Activated T-helper 1 cell treated with anti-CD3 and anti-CD28 coated beads, Interleukin-12 subunit alpha, Interleukin-12 subunit beta, Interleukin-2, Interleukin-4 antibody, amounts not matched to agents 30 ng/mL and 10 ng/mL and 1 ng/mL, durations not matched to agents 14 hours and 24 hours and 36 hours (primary cell): ENCODE measurements at places on chromosomes 7 and 10.
A peak's percentile ranks its signal among the peaks of the same experiment; 100 is the strongest.

GRCh38 chr10:17742918-17743317, 9.1 kb upstream of the TMEM236 start:
- DNase-seq, result peak; percentile 37

- no peak for DNase-seq
Observed at GRCh38 chr10:130230611-130231010, 94.4 kb downstream of the GLRX3 start.

- no peak for DNase-seq
Observed at GRCh38 chr7:138738114-138738513, 37.0 kb upstream of the SVOPL start.

- no peak for DNase-seq
Observed at GRCh38 chr10:43778571-43778970, 129.9 kb upstream of the ZNF32 start.

DNA sequence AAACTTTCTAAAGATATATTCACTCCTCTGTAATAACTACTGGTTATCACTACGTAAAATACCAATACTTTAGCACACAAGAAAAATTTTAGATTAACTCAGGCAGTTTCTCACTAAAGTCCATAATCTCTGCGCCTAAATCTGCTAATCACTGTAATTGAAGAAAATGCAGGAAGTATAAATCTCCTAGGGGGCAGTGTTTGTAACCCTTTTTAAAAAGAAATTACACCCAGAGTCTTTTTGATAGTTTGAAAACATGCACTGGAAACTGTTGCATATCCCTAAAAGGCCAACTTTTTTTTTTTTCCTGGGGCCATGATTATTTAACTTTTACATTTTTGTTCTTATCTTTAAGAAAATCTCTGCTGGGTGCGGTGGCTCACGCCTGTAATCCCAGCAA, 209.6 kb downstream of the KIAA1217 start:
- no peak for DNase-seq

- no peak for DNase-seq
Observed at GRCh38 chr7:138245682-138246081, 169.4 kb downstream of the AKR1D1 start.

DNA sequence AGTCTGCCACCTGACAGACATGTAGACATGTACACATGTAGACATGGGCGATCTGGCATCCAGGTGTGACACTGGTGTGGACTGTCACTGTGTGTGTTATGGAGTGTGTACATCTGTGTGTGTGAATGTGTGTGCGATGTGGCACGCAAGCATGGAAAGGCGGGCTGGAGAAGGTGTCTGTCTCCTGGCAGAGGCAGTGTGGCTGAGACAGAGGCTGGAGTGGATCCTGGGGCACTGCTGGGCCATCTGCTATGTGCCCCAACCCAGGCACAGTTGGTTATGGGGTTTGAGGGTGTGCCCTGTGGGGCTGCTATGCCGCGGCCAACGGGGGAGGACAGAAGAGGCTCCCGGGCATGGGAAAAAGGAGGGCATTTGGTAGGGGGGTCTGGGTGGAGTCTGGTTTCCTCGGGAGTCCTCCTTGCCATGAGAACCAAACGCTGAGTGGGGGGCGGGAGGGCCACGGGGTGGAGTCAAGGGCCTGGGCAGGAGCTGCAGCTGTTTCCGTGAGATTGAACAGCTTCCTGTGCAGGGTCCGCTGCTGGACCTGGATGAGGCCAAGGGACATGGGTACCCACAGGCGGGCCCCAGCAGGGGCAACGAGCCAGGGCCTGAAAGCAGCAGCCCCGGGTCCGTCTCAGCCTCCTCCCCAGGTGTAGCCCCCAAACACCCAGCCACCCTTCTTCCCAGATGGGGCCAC, 1.3 kb downstream of the ELN start:
- no peak for DNase-seq

GRCh38 chr10:20596911-20597310, 300.2 kb downstream of the NEBL start:
- DNase-seq, result no peak

- no peak for DNase-seq
Observed at GRCh38 chr10:4708123-4708759, 117.8 kb upstream of the AKR1E2 start.

DNA sequence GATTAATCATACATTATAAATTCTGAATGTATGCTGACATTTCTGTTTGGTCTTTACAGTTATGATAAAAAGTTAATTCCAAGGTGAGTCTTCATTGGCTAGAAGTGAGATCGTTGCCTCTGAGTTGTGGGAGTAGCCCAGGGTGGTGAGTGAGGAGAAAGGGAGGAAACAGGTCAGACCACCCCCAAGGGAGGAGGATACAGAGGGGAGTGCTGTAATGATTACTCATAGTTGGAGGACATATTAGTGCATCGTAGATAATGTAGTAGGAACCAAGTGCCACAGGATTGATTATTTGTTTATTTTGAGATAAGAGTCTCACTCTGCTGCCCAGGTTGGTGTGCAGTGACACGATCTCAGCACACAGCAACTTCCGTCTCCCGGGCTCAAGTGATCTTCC, 672.2 kb downstream of the INHBA start:
- DNase-seq, result no peak

DNA sequence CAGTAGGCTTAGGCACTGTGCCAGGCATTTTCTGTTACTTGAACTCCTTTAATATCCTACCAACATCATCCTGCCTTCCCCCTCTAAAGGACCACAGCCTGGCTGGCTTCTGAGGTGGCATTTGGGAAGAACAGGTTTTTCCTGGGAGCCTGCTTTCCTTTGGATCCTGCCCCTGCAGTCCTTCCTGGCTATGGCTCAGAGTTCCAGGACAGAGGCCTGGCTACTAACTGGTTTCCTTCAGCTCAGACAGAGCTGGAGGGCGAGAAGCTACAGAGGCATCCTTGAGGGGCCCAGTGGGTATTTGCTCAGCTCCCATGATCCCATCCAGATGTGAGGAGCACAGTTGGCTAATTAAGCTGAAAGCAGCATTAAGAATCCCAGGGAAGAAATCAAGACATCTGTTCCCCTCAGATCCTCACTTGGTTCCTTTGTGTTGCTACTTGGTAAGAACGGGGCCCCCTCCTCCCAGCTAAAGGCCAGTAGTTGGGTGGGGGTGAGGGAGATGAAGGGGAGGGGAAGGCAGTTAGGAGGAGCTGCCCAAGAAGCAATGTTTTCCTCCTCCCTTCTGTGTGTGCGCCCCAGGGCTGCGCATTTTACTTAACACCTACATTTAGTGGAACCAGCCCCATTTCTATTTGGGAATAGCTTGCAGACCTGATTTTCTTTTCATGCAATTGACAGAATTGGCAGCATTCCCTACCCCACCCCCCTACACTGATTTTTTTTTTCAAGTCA, 142.6 kb upstream of the SORCS3 start:
- DNase-seq, result no peak

DNA sequence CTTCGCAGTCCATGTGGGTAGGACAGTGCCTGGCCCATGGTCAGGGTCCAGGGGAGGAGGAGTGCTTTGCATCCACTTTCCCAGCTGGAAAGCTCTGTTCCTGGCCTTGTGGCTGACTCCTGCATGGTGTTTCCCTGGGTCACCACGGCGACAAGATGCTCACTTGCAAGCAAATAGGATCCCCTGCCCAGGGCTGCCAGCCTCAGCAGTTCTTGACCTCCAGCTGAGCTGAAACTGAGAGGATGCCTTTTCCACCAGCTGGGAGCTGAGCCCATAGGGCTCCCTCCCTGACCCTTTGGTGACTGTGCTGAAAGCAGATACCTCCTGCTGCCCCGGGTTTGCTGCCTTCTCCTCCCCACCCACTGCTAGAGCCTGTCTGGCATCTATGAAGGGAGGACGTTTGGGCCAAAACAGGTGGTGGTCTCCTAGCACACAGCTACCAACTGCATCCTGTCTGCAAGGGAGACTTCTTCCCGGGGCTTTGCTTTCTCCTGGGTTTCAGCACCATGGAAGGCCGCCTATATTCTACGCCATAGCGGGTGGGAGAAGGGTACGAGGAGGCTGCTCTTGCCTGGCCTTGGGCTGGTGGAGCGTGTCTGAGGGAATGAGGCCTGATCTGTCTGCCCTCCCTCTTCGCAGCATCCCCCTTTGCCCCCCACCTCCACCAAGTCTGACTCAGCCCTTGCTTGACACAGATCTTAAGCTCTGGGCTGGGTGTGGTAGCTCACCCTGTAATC, 34.4 kb downstream of the UBTD1 start:
- DNase-seq, result no peak

- no peak for DNase-seq
Observed at GRCh38 chr7:96800824-96801223, 91.2 kb upstream of the SEM1 start.

DNA sequence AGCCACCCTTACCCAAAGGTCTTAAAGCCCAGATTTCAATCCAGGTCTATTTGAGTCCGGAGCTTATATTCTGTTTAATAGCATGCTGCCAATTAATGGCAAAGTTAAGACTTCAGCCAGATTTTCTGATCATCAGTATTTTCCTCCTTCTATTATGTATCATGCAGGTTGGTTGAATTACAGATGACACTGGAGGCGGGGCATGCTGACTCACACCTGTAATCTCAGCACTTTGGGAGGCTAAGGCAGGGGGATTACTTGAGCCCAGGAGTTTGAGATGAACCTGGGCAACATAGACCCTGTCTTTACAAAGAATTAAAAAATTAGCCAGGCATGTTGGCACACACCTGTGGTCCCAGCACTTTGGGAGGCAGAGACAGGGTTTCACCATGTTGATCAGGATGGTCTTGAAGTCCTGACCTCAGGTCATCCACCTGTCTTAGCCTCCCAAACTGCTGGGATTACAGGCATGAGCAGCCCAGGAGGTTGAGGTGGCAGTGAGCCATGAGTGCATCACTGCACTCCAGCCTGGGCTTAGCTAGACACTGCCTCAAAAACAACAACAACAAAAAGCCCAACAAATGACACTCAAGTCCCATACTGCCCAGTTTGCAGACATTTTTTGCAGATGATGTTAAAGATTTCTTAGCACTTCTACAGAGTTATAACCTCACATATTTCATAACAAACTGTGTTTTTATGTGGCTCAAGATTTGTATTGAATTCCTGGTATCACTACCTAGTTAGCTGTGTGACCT, 62.5 kb downstream of the MCU start:
- no peak for DNase-seq

GRCh38 chr7:93980744-93981479, 23.2 kb downstream of the BET1 start:
- DNase-seq, result no peak

DNA sequence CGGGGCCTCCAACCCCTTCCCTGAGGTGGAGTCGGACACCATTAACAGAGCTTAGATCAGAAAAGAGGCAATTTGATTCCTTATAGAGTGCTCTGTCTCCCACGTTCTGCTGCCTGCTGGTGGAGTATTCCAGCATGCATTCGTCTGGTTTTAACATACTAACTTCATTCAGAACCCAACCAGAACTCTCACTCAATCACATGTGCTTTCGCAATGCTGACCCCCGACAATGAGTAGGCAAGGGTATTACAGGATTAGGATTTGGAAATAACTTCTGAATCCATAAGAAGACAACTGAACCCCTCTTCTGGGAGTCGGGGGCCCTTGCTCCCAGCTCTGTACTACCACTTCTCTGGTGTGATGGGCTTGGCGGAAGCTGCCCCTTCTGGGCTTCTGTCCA, 55.7 kb upstream of the HABP2 start:
- no peak for DNase-seq
